ENCODE measurements at places on chromosomes 13 and 19.

DNA sequence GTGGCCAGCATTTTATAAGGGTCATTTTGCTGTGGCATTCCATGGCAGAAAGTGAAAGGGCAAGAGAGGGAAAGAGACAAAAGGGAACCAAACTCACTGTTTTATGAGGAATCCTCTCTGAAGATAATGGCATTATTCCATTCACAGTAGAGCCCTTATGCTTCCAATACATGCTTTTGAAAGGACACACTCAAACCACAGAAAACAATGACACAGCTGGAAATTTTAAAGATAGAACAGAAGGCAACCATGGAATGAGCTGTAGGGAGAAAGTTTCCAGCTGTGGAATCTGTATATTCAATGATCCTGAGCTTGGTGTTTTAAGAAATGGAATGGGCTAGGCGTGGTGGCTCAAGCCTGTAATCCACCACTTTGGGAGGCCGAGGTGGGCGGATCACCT, 677.4 kb downstream of the SLITRK1 start:
- no peak for DNase-seq

- no peak for DNase-seq
Observed at GRCh38 chr13:99913167-99913566, 58.4 kb downstream of the ZIC5 start.

DNA sequence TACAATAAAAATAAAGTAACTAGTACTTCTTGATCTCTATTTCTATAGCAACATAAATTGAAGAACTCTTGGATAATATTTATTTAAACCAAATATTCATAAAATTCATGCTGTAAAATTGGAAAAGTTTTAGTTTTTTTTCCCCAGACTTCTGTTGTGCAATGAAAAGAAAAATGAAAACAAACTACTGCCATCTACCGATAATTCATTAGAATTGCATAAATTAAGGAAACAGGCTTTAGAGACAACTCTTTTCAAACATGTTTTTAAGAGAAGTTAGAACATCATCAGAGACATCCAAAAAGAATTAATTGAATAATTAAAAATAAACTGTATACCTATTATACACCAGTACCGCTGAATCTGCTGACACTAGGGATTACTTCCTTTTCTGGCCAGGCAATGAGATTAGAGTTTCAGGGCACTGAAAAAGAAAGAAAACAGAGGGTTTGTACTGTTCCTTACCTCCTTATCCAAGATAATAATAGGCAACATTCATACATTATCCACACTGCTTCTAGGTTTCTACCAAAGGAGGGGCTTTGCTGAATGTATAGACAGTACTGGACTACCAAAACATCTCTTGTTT, 4.9 kb downstream of the CCDC122 start:
- DNase-seq: peak; percentile 31

DNA sequence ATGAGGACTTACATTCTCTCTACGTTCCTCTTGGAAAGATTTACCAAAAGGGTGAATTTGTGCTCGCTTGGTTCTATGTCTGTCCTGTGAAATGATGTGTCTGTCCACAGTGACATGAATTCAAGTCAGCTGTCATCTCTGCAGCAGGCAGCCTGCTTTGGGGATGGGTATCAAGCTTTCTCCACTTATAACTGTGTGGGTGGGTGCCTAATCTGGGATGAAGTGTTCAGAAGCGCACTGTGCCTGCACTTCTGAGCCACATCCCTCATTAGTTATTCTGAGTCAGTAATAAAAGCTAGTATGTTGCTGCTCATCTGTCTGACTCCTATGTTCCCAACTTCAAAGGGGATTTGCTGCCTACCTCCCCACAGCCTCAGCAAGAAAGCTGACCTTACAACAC, 86.1 kb upstream of the TUBA3C start:
- DNase-seq: no peak

GRCh38 chr13:38398711-38399493, 49.3 kb downstream of the UFM1 start:
- no peak for DNase-seq

DNA sequence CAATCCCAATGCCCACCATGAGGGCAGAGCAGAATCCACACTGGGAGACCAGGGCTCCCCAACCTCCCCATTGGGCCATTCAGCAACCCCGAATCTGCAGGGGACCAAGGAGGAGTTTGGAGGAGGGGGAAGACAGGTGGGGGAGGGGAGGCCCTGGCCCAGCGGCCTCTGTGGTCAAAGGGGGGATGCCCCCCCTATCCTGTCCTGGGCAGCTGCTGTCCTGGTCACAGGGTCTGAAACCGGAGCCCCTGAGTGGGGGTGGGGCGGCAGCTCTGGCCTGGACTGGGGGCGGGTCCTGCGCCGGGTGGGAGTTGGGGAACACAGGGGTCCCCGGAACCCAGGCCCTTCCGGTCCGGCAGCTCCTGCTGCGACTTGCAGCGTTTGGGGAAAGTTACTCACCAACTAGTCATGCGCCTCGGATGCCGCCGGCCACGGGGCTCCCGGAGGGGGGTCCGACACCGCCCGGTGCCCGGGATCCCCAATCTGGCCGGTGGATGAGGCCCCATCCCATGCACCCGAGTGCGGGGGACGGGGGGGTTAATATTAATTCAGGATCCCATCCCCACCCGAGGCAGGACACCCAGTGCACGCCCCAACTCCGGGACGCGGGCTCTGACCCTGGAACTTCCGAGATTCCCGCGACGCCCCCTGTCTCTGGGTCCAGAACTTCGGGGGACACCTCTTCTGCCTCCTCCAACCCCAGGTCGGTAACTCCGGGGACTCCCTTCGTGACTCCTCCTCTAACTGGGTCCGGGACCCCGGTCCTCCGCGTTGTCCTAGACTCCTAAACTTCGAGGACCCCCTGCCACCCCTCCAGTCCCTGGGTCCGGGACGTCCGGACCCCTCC, 872 bp downstream of the HOMER3 start:
- DNase-seq: peak; percentile 64

DNA sequence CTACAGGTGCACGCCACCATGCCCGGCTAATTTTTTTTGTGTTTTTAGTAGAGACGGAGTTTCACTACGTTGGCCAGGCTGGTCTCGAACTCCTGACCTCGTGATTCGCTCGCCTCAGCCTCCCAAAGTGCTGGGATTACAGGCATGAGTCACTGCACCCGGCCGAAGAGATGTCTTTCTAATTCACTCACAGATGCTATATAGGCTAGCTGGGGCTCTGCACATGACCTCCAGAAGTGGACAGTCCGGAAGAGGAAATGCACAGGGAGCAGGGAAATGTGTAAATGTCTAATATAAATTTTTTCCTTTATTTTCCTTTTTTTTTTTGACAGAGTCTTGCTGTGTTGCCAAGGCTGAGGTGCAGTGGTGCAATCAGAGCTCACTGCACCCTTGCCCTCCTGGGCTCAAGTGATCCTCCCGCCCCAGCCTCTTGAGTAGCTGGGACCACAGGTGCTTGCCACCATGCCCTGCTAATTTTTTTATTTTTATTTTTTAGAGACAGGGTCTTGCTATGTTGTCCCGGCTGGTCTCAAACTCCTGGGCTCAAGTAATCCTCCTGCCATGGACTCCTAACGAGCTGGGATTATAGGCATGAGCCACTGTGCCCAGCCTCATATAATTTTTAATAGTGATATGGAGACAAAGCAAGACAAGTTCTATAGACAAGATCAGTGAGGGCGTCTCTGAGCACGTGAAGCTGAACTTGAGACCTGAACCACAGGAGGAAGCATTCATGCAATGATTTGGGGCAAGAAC, 8.4 kb downstream of the GIPC1 start:
- no peak for DNase-seq

GRCh38 chr13:90997951-90998350, 349.5 kb upstream of the MIR17HG start:
- DNase-seq: no peak

GRCh38 chr13:89925107-89925506, 1422.4 kb upstream of the MIR17HG start:
- DNase-seq: peak; percentile 49

DNA sequence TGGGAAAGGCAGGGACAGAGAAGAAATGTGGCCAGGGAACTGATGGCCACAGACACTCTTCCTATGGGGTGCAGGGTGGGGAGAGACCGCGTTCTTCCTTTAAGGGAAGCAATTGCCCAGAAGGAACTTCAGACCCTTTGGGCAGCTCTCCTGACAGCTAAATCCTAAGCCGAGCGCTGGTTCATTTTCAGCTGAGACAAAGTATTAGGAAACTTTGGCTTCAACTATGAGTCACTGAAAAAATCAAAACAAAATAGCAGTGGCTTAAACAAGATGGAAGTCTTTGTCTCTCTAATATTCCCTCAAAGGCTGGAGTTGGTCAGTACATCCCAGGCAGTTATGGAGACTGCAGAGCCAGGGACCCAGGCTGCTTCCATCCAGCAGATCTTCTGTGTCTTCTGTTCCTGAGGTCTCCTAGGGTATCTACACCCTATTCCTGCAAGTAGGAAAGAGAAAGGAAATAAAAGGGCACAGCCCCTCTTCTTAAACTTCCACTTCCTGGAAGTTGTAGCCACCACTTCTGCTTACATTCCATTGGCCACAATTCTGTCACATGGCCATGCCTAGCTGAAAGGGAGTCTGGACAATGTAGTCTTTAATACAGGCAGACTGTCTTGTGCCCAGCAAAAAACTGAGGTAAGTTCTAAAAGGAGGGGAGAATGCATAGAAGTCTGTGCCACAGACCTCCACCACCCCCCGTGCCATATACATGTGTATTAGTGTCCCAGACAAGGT, 163.5 kb downstream of the KATNAL1 start:
- DNase-seq: no peak

DNA sequence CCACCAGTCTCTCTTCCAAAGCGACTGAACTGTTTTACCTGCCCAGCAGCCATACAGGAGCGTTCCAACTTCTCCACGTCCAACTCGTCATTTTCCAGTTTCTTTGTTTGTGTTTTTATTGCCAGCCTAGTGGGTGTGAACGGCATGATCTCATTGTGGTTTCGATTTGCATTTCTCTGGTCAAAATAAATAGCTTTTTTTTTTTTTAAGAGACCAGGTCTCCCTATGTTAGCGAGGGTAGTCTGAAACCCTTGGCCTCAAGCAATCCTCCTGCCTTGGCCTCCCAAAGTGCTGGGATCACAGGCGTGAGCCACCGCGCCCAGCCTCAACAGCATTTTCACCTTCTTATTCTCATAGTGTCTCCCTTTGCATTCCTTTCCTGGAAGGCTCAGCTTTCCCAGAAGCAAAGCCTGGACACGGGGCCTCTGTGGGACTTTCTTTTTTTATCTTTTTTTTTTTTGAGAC, 4.2 kb upstream of the JSRP1 start:
- DNase-seq: no peak

DNA sequence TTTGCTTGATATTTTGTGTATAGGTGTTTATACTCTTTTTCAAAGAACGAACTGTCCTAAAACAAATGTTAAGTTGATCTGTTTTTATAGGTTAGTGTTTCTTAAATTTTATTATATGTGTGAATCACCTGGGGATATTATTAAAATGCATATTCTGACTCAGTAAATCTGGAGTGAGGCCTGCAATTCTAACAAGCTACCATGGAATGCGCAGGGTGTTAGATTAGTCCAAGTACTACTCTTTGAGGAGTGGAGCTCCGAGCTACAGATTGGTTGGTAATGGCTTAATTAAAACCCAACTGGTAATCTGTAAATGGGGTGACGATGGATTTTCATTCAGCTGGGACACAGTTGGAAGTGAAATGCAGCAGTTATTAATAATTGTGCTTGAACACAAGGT, 214.1 kb upstream of the UFM1 start:
- no peak for DNase-seq

GRCh38 chr19:56333506-56333905, 18.9 kb upstream of the ZSCAN5A start:
- peak; percentile 49 for DNase-seq

DNA sequence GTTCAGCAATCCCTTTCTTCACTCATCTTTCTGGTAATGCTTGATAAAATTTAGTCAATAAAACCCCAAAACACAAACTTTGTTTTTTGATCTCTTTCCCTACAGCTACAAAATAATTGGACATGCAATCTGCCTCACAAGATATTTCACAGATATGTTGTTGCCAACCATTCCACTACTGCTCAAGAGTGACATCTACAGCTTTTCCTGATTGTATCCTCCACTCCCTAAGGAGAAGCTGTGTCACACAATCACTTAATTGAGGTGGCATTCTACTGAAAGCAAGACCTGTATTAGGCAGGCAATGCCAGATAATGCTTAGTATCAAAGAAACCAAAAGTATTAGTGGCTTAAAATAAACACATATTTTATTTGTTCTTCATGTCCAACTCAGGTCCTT, 1646.2 kb upstream of the SPRY2 start:
- DNase-seq: peak; percentile 4

GRCh38 chr19:29525901-29526729, at the start of gene VSTM2B:
VSTM2B (plus strand) TSS chr19:29525994; CDS start chr19:29526584, 590 bp downstream.
- no peak for DNase-seq

GRCh38 chr13:71831716-71832115, 35.3 kb downstream of the DACH1 start:
- DNase-seq: no peak

GRCh38 chr13:93964146-93964512, 515.4 kb downstream of the DCT start:
- DNase-seq: no peak

DNA sequence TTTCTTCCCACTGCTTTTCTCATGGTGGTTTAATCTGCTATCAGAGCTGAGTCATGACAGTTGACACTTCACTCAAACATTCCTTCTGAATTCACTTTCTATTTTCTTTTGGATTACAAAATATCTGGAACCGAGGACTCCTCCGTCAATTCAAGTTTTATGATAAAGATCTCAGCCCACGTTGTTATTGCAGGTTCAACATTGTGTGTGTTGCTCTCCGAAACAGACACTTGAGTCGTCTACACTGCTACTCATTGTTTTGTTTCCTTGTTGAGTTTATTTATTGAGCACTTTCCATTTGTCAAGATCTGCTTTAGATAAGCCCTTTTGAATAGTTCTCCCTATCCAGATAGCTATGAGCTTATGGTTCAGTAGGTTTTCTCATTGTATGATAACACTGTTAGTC, 636.1 kb upstream of the GPC6 start:
- no peak for DNase-seq

DNA sequence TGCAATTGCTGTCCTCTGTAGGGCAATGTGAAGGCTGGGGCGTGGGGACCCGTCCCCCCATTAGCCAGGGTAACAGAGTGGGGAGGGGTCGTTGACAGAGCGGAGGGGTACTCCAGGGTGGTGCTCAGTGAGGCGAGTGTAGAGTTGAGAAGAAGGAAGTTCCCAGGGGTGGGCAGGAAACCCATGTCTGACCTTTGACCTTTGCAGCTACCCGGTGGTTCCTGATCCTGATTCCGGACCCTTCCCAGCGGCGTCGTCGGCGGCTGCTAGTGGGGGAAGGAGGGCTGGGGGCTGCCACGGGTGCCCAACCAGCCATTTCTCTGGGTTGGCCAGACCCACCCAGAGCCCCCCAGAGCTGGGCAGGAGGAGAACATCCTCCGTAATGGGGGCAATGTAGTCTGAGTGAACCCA, 2.1 kb upstream of the PLVAP start:
- no peak for DNase-seq

GRCh38 chr13:103625194-103625593, 559.0 kb upstream of the SLC10A2 start:
- no peak for DNase-seq

GRCh38 chr13:110107568-110108347, 199.2 kb downstream of the COL4A1 start:
- no peak for DNase-seq
